ENCODE measurements at places on chromosomes 5 and 9. TPM values are rescaled to one million over a fixed set of nuclear protein-coding genes. Genes with fewer than 3 reads are reported as not detected.
A peak's percentile ranks its signal among the peaks of the same experiment; 100 is the strongest.

- no peak for DNase-seq
- H3K27me3 ChIP-seq: no peaks in the 10 kb centered on the region
- no peaks in the 10 kb centered on the region for H3K4me1 ChIP-seq
- no peak overlapping the region for H3K4me3 ChIP-seq
- H3K36me3 ChIP-seq: no peaks in the 10 kb centered on the region
These were observed 266.2 kb upstream of the IRX1 start for GRCh38 chr5:3329427-3329826.

Gene PRLR
- 9.1 TPM for total RNA-seq

Gene PDCD1LG2
- total RNA-seq: 0.40 TPM

DNA sequence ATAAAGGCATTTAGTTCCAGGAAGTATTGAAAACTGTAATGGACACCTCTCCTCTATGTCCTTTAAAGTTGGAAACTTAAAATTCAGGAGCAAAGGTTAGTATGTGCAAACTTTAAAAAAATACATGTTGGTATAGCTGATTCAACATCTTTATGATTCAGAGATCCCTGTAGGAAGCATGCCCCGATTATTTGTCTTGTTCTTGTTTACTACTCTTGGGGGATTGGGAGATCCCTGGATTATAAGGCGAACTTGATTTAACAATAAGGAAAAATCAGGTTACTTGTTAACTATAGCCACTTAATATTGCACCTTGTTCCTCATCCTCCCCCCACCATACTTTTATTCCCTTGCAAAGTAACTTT lies 1.7 kb downstream of the F2RL1 start:
- DNase-seq: no peak
- peak overlapping the region; percentile 80 for H3K27ac ChIP-seq
- H3K4me1 ChIP-seq: no peaks in the 10 kb centered on the region
- H3K36me3 ChIP-seq: no peaks in the 10 kb centered on the region

- DNase-seq: no peak
- H3K27ac ChIP-seq: no peak overlapping the region
- no peaks in the 10 kb centered on the region for H3K36me3 ChIP-seq
- H3K4me1 ChIP-seq: no peaks in the 10 kb centered on the region
These were observed 71.2 kb upstream of the ABCA1 start for GRCh38 chr9:104999136-104999535.

DNA sequence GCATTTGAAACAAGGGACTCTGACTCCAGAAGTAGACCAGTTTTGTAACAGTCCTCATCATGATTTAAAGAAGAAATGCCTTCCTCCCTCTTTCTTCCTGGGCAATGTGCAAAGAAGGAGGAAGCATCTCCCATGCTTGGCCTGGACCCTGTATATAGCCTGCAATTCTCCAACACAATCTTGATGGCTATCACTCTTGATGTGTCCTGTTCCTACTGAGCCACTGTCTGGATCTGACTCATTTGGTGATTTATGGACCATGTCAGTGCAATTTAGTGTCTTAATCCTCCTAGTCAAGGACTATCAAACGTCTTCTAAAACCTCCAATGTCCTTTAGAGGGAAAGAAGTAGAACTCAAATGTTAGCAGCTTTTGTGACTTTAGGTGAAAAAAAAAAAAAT lies 697.3 kb downstream of the TLR4 start:
- H3K4me1 ChIP-seq: no peaks in the 10 kb centered on the region
- H3K4me3 ChIP-seq: no peak overlapping the region
- no peaks in the 10 kb centered on the region for H3K36me3 ChIP-seq
- no peak overlapping the region for H3K27ac ChIP-seq
- DNase-seq: no peak

DNA sequence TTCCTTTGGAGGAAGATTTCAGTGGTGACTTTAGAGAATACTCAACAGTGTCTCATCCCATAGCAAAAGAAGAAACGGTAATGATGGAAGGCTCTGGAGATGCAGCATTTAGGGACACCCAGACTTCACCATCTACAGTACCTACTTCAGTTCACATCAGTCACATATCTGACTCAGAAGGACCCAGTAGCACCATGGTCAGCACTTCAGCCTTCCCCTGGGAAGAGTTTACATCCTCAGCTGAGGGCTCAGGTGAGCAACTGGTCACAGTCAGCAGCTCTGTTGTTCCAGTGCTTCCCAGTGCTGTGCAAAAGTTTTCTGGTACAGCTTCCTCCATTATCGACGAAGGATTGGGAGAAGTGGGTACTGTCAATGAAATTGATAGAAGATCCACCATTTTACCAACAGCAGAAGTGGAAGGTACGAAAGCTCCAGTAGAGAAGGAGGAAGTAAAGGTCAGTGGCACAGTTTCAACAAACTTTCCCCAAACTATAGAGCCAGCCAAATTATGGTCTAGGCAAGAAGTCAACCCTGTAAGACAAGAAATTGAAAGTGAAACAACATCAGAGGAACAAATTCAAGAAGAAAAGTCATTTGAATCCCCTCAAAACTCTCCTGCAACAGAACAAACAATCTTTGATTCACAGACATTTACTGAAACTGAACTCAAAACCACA lies 67.4 kb downstream of the VCAN start:
- no peak for DNase-seq
- H3K27me3 ChIP-seq: no peaks in the 10 kb centered on the region
- no peak overlapping the region for H3K4me3 ChIP-seq
- no peaks in the 10 kb centered on the region for H3K36me3 ChIP-seq
- no peak overlapping the region for H3K27ac ChIP-seq
- no peaks in the 10 kb centered on the region for H3K4me1 ChIP-seq

Gene FAF2
- 27.6 TPM for total RNA-seq

DNA sequence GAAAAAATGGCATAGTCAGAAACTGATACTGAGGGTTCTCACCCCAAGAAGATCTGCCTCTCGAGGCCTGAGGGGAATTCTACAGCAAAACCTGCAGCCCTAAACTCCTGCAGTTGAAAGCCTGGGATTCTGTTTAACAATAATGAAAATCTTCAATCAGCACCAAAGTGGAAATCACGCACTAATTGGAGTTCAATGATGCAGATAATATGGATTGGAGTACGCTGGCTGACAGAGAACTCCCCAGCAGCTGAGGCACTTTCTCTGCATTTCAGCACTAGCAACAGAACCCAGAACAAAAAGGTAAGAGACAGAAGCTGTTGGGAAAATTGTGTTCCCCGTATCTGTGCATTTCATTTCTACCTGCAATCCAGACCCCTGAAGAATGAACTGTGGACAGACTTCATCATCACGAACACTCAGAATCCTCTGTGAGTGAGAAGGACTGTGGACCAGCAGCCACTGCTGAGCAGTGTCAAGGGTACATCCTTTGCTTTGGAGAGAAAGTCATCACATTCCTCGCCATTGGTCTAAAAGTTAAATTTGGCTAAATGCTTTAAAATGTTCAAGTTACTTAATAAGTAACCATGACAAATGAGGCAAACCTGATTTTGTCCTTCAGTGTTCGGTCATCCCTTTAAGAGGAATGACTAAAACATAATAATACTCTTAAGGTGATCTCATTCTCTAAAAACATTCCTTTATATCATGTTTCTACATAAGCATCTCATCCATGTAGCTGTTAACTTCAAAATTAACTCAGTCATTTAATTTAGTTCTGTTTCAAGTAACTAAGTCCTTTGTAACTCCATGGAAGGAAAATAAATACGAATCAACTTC lies 126.1 kb downstream of the GAS1 start:
- DNase-seq: no peak
- no peak overlapping the region for H3K27ac ChIP-seq
- no peaks in the 10 kb centered on the region for H3K36me3 ChIP-seq
- no peaks in the 10 kb centered on the region for H3K4me1 ChIP-seq
- no peak overlapping the region for H3K4me3 ChIP-seq
- H3K27me3 ChIP-seq: no peaks in the 10 kb centered on the region

All from Peyer's patch (tissue), 4 donors.